ENCODE measurements at places on chromosomes 16 and 17.

- DNase-seq = peak; percentile 8
Observed at GRCh38 chr17:68777243-68777855, 176.2 kb upstream of the FAM20A start.

- DNase-seq = no peak
Observed at GRCh38 chr17:53819956-53820355, 2.8 kb upstream of the KIF2B start.

GRCh38 chr16:81838794-81839193, 59.7 kb downstream of the PLCG2 start:
- no peak for DNase-seq

- DNase-seq = no peak
Observed at GRCh38 chr17:2369039-2369438, 31.7 kb downstream of the SGSM2 start.

DNA sequence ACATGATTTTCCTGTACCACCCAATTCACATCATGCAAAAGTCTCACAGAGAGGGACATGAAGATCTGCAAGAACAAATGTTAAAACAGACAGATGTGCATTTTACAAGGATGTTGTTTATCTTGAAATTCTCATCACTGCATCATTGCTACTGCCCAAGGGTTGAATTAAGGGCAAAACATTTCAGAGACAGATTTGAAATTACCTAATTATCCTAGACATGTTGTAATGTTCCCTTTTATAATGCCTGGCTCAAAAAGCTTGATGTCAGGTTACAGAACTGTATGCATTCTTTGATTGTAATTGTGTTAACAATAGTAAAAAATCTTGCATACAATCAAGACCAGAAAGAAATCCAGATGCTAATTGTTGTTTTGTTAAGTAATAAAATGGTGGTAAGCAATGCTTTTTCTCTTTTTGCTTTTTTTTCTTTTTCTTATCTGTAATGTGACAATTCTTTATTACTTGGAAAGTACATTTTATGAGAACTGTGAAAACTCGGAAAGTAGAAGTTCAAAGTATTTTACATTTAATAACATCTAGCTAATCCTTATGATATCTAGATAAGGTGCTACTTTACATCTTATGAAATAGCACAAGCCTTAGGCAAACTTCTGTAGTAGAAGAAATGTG, 3.6 kb upstream of the DUSP14 start:
- no peak for DNase-seq

- DNase-seq = no peak
Observed at GRCh38 chr16:17947637-17948036, 388.9 kb downstream of the NPIPA8 start.

Data from hematopoietic multipotent progenitor cell treated with erythropoietin and hydrocortisone succinate and interleukin-3 and kit ligand, for 15 days (in vitro differentiated cells).